ENCODE measurements at places on chromosomes 6 and 20. TPM values are rescaled to one million over a fixed set of nuclear protein-coding genes. Genes with fewer than 3 reads are reported as not detected.
A peak's percentile ranks its signal among the peaks of the same experiment; 100 is the strongest.

DNA sequence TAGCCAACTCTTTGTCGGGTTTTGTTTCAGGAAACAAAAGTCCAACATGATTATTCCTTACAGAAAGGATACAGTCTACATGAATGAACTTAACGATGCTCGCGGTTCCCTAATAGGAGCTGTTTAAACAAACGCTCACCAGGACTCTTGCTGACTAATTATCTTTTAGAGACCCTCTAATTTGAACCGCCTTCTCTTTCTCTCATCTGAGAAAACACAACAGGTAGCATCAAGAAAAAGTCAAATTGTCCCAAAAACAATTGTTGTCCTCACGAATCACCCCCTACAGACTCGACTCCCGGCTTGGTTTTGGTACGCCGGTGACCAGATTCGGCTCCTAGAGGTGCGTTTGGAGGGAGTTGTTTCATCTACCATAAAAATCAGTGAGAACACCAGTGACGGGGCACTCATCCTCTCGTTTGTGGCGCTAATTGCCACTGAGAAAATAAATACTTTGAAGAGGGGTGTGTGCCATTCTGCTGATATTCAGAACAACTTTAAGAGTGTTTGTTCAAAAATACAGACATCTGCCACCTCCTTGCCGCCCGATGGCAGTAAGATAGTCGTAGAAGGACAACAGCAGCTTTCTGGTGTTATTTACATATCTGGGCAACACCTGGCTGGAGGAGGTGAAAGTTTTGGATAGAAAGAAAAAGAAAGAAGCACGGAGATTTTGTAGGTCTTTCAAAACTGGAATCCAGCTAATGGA lies 1.1 kb upstream of the SIM1 start:
- DNase-seq, result peak; percentile 61

- no peak for DNase-seq
Measured at GRCh38 chr20:8421981-8422380, 289.9 kb downstream of the PLCB1 start.

DNA sequence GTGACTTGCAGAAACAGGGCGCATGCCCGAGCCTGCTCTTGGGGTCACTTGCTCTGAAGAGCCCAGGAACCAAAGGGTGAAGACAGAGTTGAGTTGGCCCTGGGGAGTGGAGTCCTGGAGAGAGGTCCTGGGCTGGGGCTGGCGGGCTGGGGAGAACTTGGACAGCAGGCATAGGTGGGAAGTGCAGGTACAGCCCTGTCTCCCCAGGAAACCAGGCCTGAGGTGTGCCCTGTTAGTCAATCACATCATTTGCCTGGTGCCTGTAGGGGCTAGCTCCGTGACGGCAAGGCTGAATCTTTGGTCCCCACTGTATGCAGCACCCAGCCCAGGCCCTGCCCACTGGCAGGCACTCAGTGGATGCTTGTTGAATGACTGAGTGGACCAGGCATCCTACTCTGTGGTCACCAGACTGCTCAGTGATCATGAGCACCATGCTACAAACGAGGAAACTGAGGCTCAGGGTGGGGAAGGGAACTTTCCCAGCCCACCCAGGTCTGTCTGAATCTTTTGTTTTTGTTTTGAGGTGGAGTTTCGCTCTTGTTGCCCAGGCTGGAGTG lies 15.6 kb upstream of the NOL4L start:
- no peak for DNase-seq

DNA sequence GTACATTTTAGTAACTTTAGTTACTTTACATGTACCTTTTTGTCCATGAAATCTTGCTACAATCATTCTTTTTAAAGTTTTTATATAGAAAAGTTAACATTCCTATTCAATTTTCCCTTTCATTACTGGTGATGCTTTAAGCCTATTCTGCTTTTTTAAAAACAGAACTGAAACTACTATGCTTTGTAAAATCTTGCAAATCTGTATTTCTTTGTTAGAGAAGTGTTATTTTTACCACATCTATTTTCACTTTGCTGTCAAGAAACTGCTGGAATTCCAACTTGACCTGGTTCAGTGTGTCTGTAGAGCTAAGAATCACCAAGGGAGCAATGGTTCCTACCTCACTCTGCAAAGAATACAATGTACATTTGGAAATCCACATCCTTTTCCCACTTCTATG lies 21.8 kb upstream of the SAMD5 start:
- no peak for DNase-seq

Gene PPP1R16B
- 1.6 TPM for total RNA-seq

Gene GINS1
- 51.4 TPM for total RNA-seq

DNA sequence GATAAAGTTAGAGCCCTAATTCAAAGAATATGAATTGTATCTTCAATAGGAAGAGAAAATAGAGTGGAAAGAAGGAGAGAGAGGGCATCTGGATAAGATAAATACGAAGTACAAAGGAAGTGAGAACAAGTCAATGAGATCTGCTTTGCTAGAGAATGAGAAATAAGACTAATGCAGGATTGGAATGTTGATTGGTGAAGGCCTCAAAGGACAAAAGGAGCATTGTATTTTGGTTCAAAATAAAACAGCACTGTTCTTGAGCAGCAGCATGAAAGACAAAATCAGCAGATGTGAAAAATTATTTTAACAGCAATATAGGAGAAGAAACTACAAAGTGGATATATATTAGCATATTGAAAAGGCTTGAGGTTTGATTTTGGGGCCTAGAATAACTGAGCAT lies 5.1 kb upstream of the TMEM244 start:
- no peak for DNase-seq

Gene VSTM2L
- total RNA-seq, result 2.9 TPM

- DNase-seq, result peak; percentile 31
Measured at GRCh38 chr20:50467718-50468356, 42.3 kb upstream of the PTPN1 start.

DNA sequence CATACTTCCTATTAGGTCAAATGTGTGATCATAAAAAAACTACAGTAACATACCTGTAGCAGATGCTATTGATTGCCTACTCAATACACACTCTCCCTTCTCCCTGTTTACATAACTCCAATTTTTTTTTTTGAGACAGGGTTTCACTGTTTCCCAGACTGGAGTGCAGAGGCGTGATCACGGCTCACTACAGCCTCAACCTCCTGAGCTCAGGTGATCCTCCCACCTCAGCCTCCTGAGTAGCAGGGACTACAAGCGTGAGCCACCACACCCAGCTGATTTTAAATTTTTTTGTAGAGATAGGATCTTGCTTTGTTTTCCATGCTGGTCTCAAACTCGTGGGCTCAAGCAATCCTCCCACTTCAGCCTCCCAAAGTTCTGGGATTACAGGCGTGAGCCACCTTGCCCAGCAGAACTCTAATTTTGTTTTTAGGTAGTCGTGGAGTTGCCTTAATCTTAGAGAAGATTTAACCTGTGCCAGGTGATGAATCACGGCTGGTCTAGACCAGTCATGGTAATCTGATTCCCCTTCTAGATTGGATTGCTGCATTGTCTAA lies 14.0 kb upstream of the KIF3B start:
- no peak for DNase-seq

GRCh38 chr20:58448958-58449357 lies 59.9 kb downstream of the VAPB start:
- no peak for DNase-seq

Gene TAAR5
- total RNA-seq, result not detected

- DNase-seq, result no peak
Measured at GRCh38 chr6:958488-958887, 265.5 kb upstream of the EXOC2 start.

- DNase-seq, result peak; percentile 42
Measured at GRCh38 chr6:163460307-163460782, 45.8 kb downstream of the QKI start.

- DNase-seq, result no peak
Measured at GRCh38 chr6:125124049-125124669, 29.4 kb upstream of the TPD52L1 start.

DNA sequence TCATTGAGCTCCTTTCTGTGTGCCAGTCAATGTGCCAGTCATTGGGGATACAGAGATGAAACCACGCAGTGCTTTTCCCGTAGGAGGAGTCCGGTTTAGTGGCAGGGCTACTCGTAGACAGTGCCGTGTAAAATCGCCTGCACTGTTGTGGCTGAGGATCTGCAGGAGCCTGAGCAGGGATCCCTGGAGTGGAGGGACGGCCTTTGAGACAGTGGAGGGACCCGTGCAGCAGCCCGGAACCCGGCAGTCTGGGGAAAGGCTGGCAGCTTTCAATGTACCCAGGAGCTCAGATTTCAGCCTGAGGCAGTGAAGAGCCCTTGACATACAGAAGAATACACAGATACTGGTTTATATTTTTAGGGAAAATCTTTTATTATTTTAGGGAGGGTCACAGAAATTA lies 203.3 kb downstream of the ARID1B start:
- DNase-seq, result peak; percentile 52

Gene GPX5
- total RNA-seq, result not detected

Data from neural progenitor cell (in vitro differentiated cells).